ENCODE measurements at places on chromosomes 16 and 17.

GRCh38 chr17:2192367-2193057 lies 111.1 kb downstream of the SMG6 start:
- DNase-seq = peak; percentile 56

DNA sequence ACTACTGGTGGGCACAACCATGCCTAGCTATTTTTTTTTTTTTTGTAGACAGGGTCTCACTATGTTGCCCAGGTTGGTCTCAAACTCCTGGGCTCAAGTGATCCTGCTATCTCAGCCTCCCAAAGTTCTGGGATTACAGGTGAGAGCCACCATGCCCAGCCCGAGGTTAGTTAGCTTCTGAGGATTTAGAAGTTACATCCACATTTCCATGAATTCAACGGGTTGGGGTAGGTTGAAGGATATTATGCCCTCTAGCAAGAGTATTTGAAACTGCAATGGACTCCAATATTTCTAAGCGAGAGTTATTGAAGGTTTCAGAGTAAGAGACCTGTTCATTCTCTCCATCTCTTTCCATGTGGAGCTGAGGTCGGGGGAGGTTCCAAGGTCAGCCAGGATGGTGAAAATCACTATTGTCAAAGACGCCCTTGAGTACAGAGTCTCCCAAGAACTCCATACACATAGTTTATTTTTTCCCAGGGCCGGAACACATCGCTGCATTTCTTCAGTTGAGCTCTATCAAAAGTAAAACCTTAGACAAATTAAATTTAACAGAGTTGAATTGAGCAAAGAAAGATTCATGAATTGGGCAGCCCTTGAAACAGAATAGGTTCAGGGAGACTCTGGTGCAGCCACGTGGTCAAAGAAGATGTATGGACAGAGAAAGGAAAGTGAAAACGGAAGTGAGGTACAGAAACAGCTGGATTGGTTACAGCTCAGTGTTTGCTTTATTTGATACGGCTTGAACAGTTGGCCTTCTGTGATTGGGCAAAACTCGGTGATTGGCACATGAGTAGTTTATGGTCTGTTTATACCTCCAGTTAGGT lies 19.0 kb upstream of the ITPRIPL2 start:
- no peak for DNase-seq

- no peak for DNase-seq
Observed at GRCh38 chr16:1013593-1013900, 32.0 kb downstream of the SOX8 start.

DNA sequence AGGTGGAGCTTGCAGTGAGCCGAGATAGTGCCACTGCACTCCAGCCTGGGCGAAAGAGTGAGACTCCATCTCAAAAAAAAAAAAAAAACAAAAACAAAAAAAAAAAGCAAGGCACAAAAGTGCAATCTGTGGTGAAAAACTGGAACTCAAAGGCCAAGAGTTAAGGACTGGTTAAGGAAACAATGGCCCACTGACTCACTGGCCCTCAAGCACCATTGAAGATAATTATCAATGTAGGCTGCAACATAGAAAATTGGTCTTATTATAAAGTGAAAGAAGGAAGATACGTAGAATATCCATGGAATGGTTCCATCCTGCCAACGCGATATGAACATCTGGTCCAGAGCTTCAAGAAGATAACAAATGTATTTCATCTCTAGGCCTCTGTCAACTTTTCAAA lies 444.2 kb downstream of the SOX9 start:
- DNase-seq = no peak

DNA sequence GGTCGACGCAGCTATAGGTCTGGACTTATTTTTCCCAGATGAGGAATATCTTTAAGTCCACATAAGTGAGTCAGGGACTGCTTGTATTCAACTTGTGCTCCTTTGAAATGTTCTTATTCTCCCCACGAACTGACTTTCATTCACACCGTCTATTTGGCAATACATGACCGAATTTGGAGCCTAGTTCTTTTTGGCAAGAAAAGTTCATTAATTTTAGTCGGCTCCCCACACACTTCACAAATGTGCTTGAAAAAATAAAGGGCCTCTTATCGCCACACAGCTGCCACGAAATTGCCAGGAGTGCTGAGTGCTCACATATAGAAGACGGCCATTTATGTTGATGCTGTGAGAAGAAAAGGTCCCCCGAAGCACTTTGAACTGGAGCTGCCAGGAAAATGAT lies 152.6 kb downstream of the PRKCA start:
- no peak for DNase-seq

- DNase-seq = no peak
Observed at GRCh38 chr16:78611318-78611717, 511.9 kb downstream of the WWOX start.

GRCh38 chr17:31627960-31628359 lies 231.1 kb downstream of the COPRS start:
- DNase-seq = no peak

DNA sequence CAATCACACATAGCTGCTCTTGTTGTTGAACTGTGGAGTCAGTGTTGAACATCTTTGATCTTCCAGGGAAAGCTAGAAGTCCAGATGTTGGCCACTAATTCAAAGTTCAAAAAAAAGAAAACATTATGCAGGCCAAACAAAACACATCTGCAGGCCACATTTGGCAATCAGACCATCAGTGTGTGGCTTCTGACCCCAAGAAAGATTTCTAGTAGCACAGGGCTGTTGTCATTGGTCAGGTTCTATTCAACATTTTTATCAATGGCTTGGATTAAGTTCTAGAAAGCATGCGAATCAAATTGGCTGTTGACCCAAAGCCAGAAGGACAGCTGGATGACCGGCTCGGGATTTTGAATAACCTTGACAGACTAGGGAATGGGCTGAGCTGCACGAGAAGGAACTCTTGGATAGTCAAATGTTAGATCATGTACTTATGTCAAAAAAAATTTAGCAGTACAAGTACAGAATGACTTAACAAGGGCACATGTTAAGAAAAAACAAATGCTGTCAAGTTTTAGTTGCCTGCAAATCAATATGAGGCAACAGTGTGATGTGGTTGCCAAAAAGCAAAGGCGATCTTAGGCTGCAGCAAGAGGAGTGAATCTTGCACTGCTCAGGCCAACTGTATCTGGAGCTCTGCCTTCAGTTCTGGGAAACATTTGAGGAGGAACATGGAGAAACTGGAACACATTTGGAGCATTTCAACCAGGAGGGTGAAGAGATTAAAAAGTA lies 187.6 kb downstream of the RGS9 start:
- DNase-seq = no peak
